ENCODE measurements at places on chromosomes 1 and 21. TPM values are rescaled to one million over a fixed set of nuclear protein-coding genes. Genes with fewer than 3 reads are reported as not detected.

DNA sequence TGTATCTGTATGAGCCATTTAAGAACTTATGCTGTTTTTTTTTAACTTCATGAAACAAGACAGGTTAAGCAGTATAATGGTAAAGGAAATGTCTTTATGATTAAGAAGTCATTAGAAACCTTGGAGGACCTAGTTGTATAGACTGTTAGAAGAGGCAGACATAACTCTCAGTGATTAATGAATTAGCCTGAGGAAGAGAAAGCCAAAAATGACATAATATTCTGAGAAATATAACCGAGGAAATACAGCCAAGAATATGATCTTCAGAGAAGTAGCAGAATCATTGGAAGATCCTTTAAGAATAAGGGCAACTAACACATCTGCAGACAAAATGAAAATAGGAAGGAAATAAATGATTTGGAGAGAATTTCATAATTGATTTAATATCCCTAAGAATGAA is 738.1 kb upstream of the NCAM2 start:
- no peak for DNase-seq

DNA sequence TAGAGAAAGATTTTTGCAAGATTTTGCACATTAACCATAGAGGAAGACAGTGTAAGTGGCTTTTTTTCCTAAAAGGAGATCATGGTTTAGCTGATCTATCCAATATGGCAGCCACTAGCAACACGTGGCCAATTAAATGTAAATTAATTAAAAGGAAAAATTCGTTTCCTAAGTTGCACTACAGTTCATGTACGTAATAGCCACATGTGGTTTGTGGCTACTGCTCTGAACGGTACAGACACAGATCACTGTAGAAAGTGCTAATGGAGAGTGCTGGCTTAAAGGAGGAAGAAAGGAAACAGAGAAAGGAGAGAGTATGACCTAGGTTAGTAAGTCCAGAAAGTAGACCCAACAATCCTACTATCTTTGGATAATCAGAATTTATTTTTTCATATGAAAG is 170.8 kb downstream of the SIPA1L2 start:
- no peak for DNase-seq

- DNase-seq: peak; percentile 62
These were observed 724 bp downstream of the ST7L start for GRCh38 chr1:112618114-112618720.

DNA sequence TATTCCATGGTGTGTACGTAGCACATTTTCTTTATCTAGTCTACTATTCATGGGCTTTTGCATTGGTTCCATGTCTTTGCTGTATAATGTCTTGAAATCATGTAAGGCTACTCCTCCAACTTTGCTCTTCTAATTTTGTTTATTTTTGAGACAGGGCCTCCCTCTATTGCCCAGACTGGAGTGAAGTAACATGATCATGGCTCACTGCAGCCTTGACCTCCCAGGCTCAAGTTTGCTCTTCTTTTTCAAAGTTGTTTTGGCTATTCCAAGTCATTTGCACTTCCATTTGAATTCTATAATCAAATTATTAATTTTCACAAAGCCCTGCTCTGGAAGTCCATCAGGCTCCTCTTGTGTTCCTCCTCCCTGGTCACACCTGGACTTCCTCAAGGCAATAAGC is 90.2 kb upstream of the SGIP1 start:
- no peak for DNase-seq

DNA sequence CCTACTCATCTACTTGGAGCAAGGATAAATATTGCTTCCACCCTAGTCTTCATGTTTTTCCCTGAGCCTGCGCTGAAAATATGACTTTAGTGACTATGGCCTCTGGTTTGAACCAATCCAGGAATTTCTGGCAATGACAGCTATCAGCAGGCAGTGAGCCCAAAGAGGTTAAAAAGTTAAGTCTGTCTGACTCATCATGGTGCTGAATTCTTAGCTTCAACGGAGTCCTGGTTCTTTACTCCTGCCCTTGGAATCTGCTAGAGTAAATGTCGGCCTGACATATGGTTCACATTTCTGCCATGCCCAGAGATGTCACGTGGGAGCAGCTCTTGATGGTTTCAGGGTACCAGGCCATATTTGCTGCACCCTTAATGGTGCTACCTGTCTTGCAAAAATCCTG is 351.6 kb upstream of the PLXNA2 start:
- no peak for DNase-seq

GRCh38 chr1:223706077-223706973 is 6.0 kb upstream of the CAPN2 start:
- no peak for DNase-seq

- no peak for DNase-seq
These were observed 21.3 kb upstream of the PRSS38 start for GRCh38 chr1:227793948-227794816.

DNA sequence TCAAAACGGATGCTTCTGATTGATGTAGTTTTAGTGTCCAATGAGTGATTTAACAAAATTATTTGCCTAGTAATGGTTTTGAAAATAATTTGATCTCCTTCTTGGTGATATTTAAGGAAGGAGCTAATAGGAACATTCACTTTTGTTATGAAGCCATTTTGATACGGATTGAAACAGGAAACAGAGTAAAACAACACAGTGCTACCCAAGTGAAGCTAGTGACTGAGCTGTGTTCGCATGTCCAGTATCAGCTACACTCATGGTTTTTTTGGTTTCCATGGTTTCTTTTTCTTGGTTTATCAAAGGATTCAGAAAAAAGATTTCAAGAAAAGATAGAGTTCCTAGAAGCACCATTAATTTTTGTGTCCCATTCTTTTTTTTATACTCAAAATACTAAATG is 40.1 kb upstream of the PLEKHO1 start:
- DNase-seq: no peak

- DNase-seq: no peak
These were observed 11.4 kb upstream of the MNDA start for GRCh38 chr1:158819461-158820443.

DNA sequence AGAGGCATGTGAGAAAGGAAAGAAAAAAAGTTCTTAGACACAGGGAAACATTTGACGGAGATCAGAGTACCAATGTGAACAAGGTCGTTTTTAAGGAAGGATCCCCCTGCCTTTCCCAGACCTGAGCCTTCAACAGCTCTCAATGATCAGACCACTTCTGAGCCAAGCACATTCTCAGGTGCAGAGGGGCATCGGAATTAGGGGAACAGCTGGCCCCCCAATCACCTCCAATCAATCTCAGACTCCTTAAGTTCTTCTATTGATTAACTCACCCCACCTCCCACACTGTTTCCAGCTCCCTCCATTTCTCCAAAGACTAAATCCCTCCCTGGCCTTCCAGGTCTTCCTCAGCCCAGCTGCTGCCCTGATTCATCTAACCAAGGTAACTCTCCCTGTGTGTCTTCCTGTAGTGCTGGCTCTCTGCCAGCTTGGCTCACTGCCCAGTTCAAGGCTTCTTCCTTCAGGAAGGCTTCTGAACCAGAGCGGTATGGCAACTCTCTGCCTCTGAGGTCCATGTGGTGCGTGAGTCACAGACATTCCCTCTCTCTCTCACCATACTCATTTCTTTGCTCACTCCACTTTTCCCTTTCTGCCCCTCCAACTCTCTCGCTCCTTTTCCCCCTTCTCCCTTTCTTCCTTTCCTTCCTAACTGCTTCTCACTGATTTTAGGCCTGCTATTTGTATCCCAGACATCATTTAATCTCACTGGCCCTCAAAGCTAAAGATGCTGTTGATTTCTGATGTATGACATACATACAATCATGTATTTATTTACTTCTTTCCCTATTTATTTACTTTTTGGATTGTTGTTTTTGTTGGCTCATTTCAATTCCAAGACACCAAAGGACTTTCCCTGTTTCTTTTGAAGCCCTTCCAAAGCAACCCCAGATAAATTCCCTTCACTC is 18.1 kb downstream of the CFAP45 start:
- DNase-seq: no peak

DNA sequence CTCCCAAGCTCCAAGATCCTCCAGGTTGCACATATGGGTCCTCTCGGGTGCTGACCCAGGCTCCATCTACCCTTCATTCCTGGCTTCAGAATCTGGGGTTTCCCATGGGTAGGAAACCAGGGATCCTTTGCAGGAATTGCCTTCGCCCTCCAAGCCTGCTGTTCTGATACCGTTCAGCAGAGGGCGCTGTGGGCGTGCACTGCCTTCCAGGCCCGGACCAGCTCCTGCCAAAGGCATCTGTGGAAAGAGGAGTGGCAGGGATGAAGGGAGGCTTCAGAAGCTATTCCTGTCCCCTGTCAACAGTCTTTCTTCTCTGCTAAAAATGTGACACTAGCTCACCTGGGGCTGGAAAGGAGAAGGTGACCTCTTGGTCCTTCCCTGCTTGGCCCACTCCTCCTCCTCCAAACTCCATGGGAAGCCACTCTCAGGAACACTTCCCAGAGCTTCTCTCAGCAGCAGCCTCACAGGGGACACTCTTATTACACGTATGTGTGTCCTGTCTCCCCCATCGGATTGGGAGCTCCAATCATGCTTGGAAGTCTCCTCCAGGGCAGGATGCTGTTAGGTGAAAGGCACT is 71.2 kb downstream of the VWA5B1 start:
- DNase-seq: peak; percentile 65

DNA sequence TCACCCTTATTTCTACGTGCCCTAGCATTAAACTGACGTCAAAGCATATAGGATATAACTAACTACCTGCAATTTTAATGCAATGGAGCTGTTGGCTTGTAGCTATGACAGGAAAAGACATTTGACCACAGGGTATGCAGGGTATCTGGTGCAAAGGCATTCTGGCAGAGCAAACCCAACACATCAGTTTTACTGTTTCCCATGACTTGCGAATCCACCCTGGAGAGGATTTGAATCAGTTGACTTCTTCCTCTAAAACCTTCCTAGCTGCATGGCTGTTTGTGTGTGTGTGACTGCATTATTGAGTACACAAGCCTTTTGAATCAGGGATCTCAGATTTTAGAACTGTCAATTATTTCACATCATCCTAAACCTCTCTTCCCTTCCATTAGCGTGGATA is 41.7 kb upstream of the SYT14 start:
- DNase-seq: no peak

DNA sequence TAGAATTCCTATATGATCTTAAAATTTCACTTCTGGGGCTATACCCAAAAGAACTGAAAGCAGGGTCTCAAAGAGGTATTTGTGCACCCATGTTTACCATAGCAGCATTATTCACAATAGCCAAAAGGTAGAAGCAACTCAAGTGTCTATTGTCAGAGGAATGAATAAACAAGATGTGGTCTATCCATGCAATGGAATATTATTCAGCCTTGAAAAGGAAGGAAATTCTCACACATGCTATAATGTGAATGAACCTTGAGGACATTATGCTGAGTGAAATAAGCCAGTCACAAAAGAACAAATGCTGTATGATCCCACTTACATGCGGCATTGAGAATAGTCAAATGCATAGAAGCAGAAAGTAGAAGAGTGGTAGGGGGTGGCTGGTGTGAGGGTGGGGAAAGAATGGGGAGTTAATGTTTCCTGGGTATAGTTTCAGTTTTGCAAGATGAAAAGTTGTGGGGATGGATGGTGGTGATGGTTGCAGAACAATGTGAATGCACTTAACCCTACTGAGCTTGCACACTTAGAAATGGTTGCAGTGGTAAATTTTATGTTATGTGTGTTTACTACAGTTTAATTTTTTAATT is 122.4 kb downstream of the TOMM20 start:
- no peak for DNase-seq

DNA sequence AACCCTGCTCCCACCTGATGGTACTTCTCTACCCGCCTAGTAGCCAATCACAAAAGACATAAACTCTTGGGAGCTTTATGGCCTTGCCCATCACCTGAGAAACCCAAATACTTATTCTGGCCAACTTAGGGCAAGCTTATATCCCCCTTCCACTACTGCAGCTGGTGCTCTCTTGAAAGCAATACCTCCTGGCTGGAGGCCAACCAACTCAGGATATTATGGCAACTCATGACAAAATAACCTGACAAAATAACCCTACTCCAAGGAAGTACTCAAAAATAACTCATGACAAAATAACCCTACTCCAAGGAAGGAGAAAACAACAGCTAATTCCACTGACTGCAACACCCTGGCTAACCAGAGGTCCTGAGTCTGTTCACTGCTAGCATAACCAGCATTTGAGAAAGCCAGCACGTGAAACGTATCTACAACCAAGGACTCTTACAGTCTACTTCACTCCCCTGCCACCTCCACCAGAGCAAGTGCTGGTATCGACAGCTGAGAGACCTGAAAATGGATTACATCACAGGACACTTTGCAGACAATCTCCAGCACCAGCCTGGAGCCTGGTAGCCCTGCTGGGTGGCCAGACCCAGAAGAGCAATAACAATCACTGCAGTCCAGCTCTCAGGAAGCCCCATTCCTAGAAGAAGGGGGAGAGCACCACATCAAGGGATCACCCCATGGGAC is 179.9 kb downstream of the COL24A1 start:
- no peak for DNase-seq

- DNase-seq: peak; percentile 64
These were observed 54.7 kb downstream of the UMODL1 start for GRCh38 chr21:42125571-42126544.

- DNase-seq: no peak
These were observed 12.7 kb upstream of the DYNLT5 start for GRCh38 chr1:66739401-66740157.

DNA sequence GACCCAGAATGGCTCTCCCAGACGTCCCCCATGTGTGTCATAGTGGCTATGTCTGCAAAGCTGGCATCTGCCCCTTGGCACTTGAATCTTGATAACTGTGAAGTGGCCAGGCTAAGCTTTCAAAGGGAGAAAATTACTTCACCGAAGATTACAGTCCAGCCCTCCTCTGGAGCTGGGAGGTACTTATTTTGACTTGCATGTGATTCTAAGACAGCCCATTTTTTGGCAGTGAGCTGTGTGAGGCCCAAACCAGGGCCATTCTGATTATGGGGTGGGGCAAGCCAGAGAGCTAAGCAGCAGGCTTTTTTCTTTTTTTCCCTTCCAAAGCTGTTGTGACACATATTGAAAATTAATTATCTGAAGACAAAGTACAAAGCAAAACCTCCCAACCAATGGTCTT is 42.1 kb upstream of the C8B start:
- no peak for DNase-seq

- DNase-seq: no peak
These were observed 26.6 kb downstream of the TNNT2 start for GRCh38 chr1:201350884-201351283.

DNA sequence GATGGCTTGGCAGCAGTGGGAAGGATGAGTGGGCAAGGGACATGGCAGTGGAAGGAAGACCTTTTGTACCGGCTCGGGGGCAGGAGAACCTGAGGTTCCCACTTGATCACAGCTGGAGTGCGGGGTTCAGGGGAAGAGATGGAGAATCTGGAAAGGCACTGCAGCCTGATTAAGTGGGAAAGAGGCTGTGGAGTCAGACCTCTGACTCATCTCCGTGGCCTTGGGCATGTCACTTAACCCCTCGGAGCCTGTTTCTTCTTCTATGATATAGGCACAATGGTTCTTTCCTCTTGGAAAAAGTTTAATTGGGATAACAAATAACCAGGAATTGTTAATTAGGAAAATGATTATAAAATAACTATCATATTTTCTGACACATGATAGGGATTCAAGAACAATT is 13.1 kb upstream of the TMEM61 start:
- no peak for DNase-seq

Gene SLAMF6
- 72.4 TPM for total RNA-seq

Gene ZNF683
- total RNA-seq: not detected

Gene IL10
- total RNA-seq: not detected

Gene PROX1
- not detected for total RNA-seq

Gene THEMIS2
- 20.3 TPM for total RNA-seq

Gene DPT
- not detected for total RNA-seq

Gene S100A16
- 0.33 TPM for total RNA-seq

Measured in OCI-LY7 (cell line).